ENCODE measurements at places on chromosomes 4 and X.
A peak's percentile ranks its signal among the peaks of the same experiment; 100 is the strongest.

GRCh38 chr4:67891645-67892044 is 7.8 kb upstream of the TMPRSS11D start:
- DNase-seq = no peak

- no peak for DNase-seq
These were observed 79.1 kb downstream of the NPFFR2 start for GRCh38 chr4:72110886-72111285.

DNA sequence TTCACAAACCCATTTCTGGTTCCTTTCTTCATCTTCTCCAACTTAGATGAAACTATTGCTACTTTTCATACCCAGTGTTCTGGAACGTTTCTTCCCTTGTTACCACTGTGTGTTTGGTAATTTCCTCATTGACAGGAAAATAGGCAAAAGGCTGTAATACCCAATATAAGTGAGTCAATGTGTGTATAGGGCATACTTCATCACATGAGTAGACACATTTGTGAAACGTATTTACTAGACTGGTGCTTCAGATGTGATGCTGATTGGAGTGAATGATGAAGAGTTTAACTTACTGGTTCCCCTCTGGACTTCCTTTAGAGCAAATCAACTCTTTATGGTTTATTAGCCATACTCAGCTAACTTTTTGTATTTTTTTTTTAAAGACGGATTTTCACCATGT is 195.1 kb upstream of the ATP6AP2 start:
- peak; percentile 47 for DNase-seq

GRCh38 chr4:95141361-95141760 is 383.6 kb downstream of the BMPR1B start:
- DNase-seq = no peak

DNA sequence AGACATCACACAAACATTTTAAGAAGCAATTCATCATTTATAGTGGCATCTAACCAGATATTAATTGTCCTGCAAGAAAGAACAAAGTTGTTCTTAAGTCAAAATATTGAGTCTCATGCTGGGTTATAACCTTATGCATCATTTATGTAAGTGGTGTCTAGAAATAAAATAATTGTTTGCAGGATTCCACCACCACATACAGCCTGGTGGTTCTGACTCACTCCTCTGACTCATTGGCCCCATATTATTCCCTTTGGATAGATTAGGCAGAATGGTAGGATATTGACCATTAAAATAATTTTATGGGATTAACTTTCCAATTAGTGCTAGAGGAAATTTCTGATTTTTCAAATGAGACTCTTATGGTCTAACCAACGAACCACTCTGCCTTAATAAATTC is 384.5 kb downstream of the GRXCR1 start:
- no peak for DNase-seq

- DNase-seq = no peak
These were observed 138.8 kb upstream of the IL15 start for GRCh38 chr4:141497627-141498026.

- DNase-seq = no peak
These were observed 71.2 kb upstream of the EGFL6 start for GRCh38 chrX:13498238-13498637.

- no peak for DNase-seq
These were observed 205.4 kb downstream of the GRIA2 start for GRCh38 chr4:157425897-157426296.

DNA sequence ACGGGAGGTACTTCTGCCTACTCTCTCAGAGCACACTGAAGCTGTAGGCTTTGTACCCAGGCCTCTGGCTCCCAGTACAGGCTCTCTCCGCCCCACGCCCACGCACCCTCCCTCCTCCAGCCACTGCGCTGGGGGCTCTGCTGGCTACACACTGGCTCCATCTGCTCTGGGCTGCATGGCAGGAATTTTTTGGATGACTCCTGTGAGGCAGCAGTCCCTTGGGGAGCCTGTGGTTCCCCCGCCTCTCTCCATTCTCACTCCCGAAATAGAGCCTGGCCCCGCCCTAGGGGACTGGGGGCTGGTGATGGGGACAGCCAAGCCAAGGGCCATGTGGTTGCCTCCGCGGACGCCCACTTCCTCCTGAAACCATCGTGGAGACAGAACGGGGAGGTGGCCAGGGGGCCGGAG is 58.1 kb upstream of the ADRA2C start:
- DNase-seq = no peak

DNA sequence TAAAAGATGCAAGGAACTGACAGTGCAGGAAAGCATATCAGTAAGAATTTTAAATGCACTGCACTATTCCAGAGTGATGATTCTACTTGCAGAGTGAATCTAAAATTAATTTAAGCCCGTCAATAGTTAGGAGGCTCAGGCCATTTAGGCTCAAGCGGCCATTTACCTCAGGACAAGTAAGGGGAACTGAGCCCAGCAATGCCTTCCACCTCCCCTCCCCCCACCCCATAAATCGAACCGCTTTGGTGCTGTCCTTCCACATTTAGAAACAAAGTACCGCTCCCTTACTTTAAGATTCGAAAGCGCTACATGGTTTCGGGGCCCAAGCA is 665 bp downstream of the RBM41 start:
- peak; percentile 7 for DNase-seq

DNA sequence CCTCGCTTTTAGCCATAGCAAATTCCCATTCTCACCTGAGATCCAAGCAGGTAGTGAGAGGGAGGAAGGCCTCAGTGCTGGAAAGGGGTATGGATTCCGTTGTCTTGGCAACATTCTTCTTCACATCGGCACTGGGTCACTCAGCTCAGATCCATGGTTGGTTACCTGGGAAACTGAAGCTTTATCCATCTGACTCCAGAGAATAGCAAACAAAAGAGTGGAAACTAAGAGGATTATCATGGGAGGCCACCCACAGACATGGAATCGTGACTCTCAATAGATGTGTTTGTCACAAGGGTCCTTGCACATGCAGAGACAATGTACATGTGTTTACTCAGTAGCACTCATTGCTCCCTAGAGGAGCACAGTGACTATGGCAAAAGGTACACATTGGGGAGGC is 81.0 kb downstream of the MAGED4 start:
- no peak for DNase-seq

GRCh38 chr4:141283563-141283962 is 62.9 kb downstream of the ZNF330 start:
- no peak for DNase-seq

GRCh38 chr4:147855571-147856009 is 123.7 kb downstream of the ARHGAP10 start:
- DNase-seq = no peak

GRCh38 chr4:117654079-117654478 is 380.2 kb upstream of the NDST3 start:
- DNase-seq = no peak

- no peak for DNase-seq
These were observed 373.1 kb downstream of the STPG2 start for GRCh38 chr4:97770222-97770621.
